ENCODE measurements at places on chromosomes 12 and 14.

- no peak for DNase-seq
Observed at GRCh38 chr12:4763549-4763948, 43.3 kb downstream of the GALNT8 start.

- DNase-seq, result peak; percentile 28
Observed at GRCh38 chr12:57726151-57726883, 12.2 kb downstream of the AGAP2 start.

GRCh38 chr14:76861574-76862255, 35.5 kb downstream of the LRRC74A start:
- no peak for DNase-seq

DNA sequence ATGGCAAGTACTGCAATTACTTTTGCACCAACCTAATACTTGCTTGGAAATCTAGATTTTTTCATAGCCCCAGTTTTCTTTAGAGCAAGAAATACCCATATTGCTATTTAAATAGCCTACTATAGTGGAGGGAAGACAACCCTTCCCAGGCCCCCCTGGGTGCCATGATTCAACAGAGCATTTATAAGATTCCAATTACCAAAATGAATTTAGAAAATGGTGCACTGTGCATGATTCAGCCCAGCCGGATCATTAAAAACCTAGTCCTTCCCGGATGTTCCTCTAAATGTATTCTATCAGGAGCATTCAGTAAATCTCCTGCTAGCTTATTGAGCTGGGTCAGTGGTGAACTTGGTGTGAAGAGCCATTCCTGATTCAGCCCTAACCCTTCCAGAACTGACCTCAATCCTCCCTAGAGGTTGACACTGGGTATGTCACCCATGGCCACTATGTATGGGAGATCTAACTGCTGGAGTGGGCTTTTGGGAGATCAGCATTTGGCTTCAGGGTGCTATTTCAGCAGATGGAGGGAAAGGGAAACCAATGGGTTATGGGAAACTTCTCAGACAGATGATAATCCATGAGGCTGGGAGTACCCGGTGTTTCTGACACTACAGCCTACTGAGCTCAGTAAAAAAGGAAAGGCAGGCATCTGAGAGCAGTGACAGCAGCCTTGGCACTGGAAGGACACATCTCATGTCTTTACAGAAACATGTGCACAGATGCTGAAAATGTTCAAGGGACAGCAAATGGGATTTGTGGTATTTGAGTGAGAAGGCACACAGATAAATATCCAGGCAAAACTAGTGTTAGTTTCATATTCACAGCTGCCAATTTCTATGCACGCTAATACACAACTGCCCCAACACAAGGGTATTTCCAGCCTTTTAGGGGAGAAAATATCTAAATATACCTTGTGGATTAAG, 258.9 kb downstream of the DPF3 start:
- DNase-seq, result no peak

GRCh38 chr14:89678768-89679167, 261.7 kb upstream of the FOXN3 start:
- no peak for DNase-seq
